CD8-positive, alpha-beta T cell (primary cell): ENCODE measurements at places on chromosomes 11 and 22.

GRCh38 chr11:66886671-66887221 lies 29.9 kb downstream of the LRFN4 start:
- DNase-seq: no peak

GRCh38 chr11:26931248-26931631 lies 62.7 kb upstream of the FIBIN start:
- no peak for DNase-seq

DNA sequence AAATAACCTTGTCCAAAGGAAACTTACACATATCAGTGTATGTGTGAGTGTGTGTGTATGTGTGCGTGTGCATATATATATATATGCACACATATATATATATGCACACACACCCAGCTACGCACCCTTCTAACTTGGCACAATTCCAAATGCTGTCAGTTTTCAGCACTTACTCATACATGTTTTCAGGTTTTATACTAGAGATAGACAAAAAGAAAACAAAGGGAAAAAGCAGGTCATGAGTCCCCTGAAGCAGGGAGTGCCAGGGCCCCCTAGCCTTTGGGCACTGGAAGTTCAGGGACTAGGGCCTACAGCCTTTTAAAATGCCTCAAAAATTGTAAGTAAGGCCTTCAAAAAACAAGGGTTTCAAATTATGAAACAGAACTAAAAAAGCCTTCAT lies 265.4 kb downstream of the CADM1 start:
- DNase-seq: no peak

DNA sequence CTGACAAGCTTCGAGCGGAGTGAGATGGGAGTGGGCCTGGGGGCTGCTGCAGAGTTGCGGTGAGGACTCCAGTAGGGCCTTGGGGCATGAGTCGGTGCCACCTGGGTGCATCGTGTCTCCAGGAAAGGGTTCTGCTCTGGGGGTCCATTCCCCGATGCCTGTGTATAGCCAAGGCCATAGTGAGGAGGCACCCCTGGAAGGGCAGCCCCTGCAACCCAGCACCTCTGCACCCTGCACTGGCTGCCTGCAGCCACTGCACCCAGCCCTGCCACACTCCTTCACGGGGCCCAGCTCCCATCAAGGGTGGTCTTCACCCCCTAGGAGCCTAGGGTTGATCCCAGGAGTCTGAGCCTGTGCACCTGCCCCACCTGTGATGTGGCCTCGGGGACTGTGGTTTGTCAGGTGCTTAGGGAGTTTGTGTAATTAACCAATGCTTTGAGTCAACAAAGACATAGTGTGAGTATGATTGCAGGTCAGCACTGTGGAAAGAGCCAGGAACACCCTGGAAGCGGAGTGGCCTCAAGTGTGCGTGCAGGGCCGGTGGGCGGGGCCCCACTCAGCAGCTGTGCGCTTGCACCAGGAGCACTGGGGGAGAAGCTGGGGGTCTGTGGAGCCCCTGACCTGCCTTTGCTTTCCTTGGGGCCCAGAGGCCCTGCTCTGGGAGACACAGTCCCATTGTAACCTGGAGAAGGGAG lies 1299.3 kb downstream of the BRD1 start:
- no peak for DNase-seq

DNA sequence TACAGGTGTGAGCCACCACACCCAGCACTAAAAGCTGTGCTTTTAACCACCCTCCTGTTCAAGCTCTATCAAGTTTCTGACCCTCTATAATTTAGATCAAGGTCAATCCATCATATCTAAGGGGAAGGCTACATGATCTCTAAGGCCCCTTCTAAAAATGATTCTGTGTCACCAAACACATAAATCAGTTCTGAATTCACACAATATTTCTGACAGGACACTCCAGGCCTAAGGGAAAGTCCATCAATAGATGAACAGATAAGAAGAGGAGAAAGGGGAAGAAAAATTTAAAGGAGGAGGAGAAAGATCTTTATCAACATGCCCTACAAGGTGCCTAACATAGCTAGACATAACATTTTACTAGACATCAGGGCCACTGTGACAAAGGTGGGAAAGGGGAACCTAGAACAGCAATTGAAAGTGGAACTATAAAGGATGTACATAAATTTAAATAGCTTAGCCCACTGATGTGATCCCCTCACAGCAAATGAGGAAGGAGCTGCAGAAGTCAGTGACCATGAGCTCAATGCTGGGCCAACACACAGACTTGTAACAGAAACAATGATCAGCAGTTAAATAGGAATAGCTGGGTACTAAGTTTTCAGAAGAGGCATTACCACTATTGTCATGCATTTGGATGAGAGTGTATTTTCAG lies 4.7 kb downstream of the PRCP start:
- no peak for DNase-seq
